ENCODE measurements at places on chromosomes 6 and 20.
A peak's percentile ranks its signal among the peaks of the same experiment; 100 is the strongest.

- peak; percentile 78 for DNase-seq
Observed at GRCh38 chr20:57395111-57395966, 4.1 kb downstream of the RBM38 start.

- no peak for DNase-seq
Observed at GRCh38 chr6:508006-508405, 116.5 kb downstream of the IRF4 start.

DNA sequence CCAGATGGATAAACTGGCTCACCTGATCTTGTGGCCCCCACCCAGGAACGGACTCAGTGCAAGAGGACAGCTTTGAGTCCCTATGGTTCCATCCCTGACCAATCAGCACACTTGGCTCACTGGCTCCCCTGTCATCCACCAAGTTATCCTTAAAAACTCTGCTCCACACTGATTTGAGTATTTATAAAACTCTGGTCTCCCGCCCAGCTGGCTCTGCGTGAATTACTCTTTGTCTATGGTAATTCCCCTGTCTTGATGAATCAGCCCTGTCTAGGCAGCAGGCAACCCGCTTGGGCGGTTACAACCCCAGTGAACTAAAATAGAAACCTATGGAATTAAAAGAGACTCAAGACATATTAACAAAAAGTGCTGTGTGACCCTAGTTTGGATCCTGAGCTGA is 38.1 kb upstream of the CD83 start:
- peak; percentile 66 for DNase-seq

DNA sequence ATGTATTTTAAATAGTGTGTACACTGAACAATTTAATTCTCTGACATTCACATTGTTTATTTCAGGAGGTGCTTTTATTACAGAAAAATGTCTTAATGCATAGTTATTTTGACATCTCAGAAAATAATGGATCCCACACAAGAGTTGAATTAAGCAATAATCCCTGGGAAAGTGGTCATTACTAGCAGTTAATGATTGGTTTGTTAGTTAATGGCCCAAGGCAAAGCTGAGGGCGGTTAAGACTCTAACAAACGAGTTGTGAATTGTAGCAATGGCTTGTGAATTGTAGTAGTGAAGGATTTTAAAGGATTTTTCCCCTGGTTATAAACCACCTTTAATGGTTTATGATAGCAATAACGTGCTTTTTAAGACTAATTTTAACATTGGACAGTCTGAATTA is 1316.0 kb upstream of the GJE1 start:
- DNase-seq, result no peak

GRCh38 chr6:44078827-44079671 is 48.2 kb downstream of the MRPL14 start:
- DNase-seq, result peak; percentile 53

- DNase-seq, result no peak
Observed at GRCh38 chr20:4957187-4957586, 44.1 kb downstream of the SLC23A2 start.

DNA sequence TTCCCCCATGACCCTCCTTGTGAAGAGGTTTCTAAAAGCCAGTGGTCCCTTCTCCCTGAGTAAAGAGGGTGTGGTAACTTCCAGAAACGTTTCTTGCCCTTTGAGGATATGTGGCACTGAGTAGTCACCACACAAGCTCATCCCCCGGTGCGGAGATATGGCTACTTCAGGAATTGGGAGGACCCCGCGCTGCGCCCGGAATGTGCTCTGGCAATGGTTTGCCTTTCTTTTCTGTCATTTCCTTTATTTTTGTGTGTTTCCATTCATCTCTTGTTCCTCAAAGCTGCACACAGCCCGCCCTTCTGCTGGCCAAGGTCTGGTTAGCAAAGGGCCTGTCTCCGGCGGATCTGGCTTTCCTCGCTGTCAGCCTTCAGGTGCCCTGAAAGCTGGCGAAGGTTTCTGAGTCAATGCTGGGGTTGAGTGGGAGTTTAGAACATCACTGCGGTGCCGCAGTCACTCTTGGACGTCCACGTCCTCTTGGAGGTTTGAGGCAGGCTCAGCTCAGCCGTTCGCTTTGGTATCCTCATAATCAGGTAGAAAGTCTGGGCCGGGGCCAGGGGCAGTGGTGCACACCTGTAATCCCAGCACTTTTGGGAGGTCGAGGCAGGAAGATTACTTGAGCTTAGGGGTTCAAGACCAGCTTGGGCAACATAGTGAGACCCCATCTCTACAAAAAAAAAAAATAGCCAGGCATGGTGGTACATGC is 67.2 kb downstream of the TCP11 start:
- DNase-seq, result peak; percentile 14

DNA sequence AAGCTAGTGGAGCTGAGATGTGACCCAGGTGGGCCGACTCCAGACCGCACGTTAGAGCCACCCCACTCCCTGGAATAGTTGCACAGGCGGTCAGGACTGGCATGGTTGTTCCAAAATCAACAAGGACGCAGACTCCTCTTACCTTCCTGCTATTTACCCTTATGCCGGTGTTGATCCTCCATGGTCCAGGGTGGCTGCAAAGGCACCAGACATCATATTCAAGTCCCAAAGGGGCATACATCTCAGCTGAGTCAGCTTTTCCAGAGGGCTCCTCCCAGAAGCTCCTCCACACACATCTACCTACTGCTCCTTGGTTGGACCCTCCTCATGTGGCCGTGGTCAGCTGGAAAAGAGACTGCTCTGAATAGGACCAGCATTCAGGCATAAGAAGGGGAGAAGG is 112.2 kb downstream of the SYCP2 start:
- DNase-seq, result no peak

GRCh38 chr6:150088481-150089154 is 19.7 kb upstream of the ULBP3 start:
- no peak for DNase-seq

DNA sequence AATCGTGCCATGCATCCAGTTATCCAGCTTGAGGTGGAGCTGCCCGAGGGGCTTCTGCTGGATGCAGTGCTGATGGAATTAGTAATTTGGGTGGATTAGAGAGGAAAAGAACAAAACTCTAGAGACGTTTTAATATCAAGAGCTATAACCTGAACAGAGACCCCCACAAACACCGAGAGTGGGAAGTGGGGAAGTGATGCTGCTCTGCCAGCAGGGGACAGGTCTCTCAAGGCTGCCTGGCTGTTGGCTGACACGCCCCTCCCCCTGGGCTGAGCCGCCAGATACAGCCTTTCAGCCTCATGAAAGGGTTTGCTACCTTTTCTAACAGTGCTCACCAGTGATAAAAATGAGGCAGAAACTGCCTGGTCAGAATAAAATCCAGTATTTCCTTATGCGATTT is 9.6 kb downstream of the LEMD2 start:
- no peak for DNase-seq

- no peak for DNase-seq
Observed at GRCh38 chr20:56002908-56003800, 2.2 kb downstream of the CBLN4 start.

DNA sequence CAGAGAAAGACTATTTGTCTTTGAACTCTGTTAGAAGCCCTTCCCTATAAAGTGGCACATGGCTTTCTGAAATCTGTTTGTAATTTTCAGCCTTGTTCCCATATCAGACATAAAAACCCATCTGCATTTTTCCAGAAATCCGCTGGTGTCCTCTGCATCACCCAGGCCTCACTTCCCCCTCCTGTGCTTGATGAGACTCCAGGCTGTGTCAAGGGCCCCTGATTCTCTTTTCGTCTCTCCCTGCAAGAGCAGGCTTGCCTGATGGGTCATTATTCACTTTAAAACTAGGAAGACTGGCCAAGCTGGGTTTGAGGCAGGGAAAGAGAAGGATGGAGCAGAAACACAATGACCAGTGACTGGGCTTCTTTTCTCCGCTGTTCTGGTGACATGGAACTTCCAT is 10.6 kb upstream of the PROKR2 start:
- no peak for DNase-seq

- peak; percentile 39 for DNase-seq
Observed at GRCh38 chr6:90413867-90414266, 117.2 kb upstream of the BACH2 start.

GRCh38 chr6:47484616-47485015 is 7.0 kb downstream of the CD2AP start:
- DNase-seq, result no peak

DNA sequence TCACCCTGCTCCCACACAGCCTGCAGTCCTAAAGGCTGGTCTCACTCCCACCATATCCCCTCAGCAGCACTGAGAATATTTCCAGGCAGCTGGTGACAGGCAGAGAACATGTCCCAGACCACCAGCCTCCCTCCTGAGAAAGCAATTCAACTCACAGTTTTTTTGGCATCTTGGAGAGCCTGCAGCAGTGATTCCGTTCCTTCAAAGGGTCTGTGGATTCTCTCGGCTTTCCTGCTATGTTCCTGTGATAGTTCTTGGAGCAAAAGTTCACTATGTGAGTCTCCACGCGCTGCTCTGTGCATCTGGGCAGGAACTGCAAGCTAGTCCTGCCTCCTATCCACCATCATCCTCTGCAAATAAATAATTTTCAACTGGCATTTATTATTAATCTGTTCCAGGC is 448.3 kb upstream of the HSF2 start:
- DNase-seq, result no peak

Data from left cardiac atrium (tissue), 4 donors.